Stimulated activated CD4-positive, alpha-beta T cell treated with anti-CD3 and anti-CD28 coated beads, Interleukin-15, amount 100 ng/mL, for 1 hour (primary cell): ENCODE measurements at places on chromosomes 2 and 18.

- DNase-seq = no peak
Measured at GRCh38 chr2:136874258-136874657, 108.9 kb downstream of the THSD7B start.

DNA sequence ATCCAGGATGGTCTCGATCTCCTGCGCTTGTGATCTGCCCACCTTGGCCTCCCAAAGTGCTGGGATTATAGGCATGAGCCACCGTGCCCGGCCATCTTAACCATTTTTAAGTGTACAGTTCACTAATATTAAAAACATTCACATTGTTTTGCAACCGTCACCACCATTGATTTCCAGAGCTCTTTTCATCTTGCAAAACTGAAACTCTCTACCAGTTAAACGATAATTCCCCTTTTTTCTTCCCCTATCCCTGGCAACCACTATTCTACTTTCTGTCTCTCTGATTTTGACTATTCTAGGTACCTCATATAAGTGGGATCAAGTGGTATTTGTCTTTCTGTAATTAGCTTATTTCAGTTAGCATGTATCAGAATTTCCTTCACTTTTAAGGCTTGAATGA is 16.8 kb upstream of the NEUROD1 start:
- no peak for DNase-seq

DNA sequence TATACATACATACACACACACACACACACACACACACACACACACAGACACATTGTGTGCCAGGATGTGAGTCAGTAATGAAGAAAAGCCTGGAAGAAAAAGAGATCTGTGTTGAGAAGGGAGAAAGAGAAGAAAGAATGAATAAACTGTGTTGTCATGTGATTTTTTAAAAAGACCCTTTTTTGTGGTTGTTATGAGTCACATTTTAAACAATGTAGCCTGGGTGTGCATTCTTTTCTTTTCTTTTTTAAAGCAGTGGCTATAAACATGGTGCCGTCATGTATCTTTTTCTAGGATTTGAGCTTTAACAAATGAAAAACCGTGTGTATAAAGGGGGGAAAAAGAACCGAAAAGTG is 87.2 kb downstream of the NRP2 start:
- DNase-seq = no peak

DNA sequence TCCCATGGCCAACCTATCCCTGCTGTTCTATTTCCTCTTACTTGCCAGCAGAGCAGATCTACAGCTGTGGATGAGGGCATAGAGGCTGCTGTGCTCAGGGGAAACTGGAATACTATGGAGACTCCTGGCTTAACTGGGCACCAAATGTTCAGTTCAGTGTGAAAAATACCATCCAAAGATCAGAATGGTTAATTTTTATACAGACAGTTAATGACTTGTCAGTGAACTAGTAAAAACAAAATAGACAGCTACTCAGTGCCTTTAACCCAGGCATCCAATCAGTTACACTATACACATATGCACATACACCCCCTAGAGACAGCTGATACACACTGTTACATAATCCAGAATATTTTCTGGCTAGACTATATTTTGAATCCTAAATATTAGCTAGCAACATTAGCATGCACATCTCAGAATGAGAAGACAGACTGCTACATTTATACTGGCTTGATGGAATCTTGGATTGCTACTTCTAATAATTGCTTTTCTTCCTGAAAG is 59.1 kb upstream of the WIPF1 start:
- DNase-seq = no peak

GRCh38 chr18:356778-357177 is 88.9 kb upstream of the THOC1 start:
- DNase-seq = no peak

DNA sequence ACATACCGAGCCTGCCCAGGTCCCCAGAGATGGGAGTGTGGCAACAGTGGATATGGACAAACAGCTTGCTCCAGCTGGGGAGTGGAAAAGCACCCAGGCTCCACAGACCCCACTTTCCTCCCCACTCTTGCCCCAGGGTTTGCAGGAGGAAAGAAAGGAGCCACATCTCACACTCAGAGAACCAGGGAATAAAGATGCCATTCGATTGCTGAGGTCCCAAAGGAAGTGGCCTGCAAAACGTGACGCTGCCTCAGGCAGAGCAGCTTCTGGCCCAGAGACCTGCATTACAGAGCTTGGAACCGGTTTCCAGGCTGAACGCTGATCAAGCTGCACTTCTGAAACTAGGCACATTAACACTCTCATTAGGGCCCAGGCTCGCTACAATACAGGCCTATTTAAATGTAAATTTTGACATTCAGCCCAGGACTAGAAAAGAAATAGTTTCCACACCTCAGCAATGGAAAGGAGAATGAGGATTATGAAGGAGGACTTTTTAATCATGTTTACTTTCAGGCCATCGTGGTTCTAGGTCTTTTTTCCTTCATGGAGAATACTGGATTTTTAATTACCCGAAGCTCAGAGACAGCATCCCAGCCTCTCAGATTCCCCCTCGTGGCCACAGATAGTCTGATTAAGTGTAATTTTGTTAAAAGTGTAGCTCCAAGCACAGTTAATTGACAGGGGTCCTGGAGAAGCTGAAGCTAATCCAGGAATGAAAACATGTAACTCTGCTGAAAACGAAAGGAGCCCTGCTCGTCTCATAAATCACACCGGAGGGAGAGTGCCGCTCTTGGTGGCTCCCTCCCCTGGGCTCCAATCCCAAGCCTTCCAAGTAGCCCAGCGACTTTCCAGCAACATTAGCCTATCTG is 221.3 kb upstream of the RAB6C start:
- no peak for DNase-seq
